ENCODE measurements at places on chromosomes 13 and 19.

DNA sequence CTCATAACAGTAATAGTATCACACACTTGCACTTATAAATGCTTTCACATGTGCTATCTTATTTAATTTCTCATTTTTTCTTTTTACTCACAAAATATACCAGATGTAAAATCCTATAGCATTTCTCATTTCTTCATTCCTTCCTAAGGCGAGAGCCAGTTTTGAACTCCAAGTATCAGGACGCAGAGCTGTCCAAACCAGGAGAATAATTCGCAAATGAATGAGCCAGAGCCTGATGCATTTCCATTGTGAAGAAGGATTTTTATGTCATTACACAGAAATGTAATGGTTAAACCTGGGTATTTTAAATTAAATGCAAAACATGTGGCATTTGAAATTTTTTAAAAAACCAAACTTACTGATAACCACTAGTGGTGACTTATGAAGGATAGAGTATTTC, 244.3 kb downstream of the RGCC start:
- DNase-seq, result no peak

- peak; percentile 92 for DNase-seq
These were observed 26.3 kb upstream of the SIGLEC11 start for GRCh38 chr19:49987159-49987698.

- no peak for DNase-seq
These were observed 7.2 kb downstream of the KRTDAP start for GRCh38 chr19:35483089-35483488.

DNA sequence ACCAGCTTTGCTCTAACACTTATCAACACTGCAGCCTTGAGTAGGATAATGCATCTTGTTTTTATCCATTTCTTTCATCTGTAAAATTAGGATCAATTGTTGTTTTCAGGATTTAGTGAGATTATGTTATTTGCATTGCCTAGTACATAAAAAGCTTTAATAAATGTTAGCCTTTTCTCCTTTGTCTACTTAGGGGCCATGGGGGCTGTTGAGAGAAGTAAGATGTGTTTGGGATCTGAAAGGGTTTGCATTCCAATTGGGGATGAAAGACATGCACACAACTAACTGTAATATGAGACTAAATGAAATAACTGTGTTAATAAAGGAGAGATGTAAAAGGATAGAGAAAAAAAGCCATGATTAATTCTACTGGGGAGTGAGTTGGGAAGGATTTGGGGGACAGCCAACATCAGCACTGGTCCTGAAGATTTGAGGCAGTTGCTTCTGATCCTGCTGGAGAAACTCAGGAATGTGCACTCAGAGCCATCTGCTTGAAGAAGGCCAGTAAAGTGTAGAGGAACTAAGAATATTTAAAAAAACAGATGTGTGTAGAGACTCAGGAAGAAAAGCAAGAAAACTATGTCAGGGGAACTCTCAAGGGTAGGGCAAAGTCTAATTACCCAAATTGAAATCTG, 236.3 kb downstream of the OLFM4 start:
- DNase-seq, result no peak

GRCh38 chr19:27762933-27763332, 1450.0 kb downstream of the UQCRFS1 start:
- no peak for DNase-seq

- no peak for DNase-seq
These were observed 7.3 kb downstream of the ATP4A start for GRCh38 chr19:35556025-35556590.

- DNase-seq, result peak; percentile 59
These were observed 244.5 kb downstream of the EFNB2 start for GRCh38 chr13:106291006-106291405.

Measured in RPMI7951 (cell line).